ENCODE measurements at places on chromosomes 5 and 9.
A peak's percentile ranks its signal among the peaks of the same experiment; 100 is the strongest.

- DNase-seq, result no peak
Observed at GRCh38 chr5:107469485-107470294, 201.0 kb downstream of the EFNA5 start.

DNA sequence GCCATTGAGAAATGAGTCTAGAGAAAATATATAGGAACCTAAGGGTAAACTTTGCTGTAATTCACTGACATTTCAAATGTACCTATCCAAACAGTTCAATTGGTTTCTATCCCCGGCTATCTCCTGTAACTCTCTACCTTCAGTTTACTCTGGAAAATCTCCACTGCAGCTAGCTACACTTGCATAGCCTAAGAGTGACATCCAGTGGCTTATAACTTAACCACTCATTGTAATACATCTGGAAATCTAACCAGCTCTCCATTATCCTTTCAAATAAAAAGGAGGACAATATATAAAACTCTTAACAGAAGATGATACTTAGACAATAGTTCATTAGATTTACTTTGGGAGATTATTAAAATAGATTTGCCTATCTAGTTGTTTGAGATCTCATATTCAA, 35.3 kb upstream of the SPDL1 start:
- DNase-seq, result no peak

DNA sequence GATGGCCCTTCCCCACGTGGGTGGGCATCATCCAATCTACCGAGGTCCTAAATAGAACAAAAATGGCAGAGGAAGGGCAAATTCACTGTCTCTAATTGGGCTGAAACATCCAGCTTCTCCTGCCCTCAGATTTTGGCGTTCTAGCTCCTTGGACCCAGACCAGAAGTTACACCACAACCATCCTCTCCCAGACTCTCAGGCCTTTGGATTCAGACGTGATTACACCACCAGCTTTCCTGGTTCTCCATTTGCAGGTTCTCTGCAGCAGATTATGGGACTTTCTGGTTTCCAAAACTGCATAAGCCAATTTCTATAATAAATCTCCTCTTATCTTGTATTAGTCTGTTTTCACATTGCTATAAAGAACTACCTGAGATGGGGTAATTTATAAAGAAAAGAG, 73.6 kb upstream of the STARD4 start:
- DNase-seq, result peak; percentile 63

DNA sequence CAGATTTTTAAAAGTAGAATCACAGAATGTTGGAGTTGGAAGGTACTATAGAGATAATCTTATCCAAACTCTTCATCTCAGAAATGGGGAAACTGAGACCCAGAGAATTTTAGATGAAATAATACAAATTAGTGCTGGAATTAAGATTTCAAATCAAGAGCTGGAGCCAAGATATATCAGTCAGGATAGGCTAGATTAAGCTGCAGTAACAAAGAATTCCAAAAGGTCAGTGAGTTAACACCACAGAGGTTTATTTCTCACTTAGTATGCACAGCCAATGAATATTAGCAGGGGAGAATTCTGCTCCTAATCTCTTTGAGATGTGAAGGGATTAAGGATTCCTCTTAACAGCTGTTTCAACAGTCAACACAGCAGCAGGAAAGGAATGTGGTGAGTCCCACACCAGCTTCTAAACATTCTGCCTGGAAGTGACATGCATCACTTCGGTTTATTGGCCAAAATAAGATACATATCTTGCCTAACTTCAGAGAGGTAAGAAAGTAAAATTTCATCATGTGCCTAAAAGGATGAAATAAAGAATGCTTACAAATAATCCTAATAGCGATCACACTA, 136.8 kb downstream of the FRMD3 start:
- no peak for DNase-seq

DNA sequence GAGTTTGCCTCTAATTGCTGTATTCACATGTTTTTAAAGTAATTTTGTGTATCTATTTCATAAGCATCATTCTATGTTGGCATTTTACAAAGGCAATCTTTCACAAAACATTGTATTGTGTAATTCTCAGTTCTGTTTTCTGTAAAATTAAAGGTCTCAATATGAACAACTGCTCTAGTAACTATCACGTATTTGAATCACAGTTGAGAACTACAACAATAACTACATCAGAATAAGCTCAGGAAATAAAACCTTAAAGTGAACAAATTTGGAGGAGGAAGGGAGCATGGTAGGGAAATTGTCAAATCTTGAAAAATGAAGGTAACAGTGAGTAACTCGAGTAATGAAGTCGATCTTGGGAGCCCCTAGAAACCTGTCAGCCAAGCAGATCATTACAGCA, 22.5 kb upstream of the CAMK4 start:
- DNase-seq, result no peak

DNA sequence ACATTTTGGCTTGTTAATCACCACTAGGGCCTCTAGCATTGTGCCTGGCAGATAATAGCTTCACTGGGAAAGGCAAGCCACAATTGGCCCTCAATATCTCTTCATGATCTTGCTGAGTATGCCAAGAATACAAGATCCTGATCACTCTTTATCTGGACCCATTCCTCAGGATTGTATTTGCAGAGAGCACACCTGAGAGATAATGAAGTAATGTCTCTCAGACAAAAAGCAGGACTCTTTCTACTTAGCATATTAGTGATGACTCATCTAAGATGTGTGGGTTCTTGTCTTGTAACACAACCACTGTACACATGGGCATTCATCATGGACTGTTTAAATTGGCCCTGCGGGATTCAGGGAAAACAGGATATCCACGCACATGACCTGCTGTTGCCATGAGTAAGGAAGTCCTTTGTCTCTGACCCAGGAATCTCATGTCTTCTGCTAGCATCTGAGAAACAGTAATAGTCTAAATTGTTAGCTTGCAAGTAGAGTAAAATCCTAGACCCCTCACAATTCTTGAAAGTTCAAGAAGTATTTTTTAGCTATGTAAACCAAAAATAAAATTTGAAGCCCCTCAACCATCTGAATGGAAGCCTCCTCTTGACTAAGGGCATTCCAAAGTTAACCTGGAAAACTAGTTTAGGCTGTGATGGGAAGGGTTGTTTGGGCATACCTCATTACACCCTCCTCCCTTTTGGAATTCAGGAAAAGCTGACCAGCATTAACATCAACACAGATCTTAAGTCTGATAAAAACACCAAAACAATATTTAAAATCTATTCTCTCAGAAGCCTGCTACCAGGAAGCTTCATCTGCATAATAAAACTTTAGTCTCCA, 28.0 kb upstream of the NFIL3 start:
- DNase-seq, result no peak

- DNase-seq, result no peak
Observed at GRCh38 chr9:106076711-106077110, 382.4 kb downstream of the TMEM38B start.

DNA sequence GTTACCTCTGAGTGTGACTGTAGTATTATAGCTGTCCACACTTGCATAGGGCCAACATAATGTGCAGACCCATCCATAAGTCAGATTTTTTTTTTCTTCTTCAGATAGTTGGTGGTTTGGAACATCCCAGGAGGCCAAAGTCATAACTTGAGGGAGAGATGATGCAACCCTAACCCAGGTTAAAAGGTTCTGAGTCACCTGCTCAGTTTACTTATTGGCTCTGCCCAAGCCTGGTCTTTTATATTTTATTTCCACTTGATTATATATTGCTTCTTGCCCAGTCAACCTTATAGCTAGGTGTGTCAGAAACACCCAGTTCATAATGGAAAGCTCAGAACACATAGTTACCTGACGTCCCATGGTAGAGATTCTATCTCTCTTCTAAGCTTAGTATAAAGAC, 113.1 kb upstream of the PCSK1 start:
- no peak for DNase-seq

- no peak for DNase-seq
Observed at GRCh38 chr5:123950701-123951581, 439.0 kb downstream of the CSNK1G3 start.

DNA sequence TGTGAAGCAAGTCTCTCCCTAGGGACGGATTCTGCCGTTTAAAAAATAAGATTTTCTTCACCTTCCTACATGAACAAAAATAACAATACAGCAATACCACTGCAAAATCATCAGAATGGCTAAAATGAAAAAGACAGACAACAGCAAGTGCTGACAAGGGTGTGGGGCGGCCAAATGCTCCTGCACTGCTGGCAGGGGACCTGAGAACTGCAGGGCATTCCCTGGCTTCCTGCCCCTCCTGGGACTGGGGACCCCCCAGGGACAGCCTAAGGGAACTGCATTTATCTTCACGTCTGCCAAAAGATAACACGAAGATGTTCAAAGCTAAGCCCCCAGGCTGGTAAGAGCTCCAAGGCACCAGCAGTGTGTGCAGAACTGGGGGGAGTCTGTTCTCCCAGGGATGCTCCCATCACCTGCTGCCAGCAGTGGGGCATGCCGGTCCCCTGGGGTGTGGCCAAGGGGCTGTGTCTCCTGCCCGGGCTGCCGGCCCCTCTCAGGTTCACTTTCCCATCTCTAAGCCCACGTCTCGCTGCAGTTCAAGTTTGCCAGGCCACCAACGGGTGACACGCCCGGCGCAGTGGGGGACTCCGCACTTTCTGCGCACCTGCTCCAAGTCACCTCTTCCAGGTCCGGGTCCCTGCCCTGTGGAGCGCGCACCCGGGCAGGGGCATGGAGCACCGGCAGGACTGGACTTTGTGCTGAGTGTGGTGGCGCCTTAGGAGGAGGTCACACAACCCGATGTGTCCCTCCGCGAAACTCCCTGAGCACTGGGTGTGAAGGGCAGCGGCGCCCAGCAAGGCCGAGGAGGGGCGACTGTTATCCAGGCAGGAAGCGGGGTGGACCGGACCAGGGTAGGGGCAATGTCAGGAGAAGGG, 4.5 kb upstream of the EGFL7 start:
- no peak for DNase-seq

- DNase-seq, result no peak
Observed at GRCh38 chr9:115362101-115362500, 244.1 kb upstream of the TNC start.

- DNase-seq, result no peak
Observed at GRCh38 chr9:35028341-35028740, 38.8 kb downstream of the DNAJB5 start.

DNA sequence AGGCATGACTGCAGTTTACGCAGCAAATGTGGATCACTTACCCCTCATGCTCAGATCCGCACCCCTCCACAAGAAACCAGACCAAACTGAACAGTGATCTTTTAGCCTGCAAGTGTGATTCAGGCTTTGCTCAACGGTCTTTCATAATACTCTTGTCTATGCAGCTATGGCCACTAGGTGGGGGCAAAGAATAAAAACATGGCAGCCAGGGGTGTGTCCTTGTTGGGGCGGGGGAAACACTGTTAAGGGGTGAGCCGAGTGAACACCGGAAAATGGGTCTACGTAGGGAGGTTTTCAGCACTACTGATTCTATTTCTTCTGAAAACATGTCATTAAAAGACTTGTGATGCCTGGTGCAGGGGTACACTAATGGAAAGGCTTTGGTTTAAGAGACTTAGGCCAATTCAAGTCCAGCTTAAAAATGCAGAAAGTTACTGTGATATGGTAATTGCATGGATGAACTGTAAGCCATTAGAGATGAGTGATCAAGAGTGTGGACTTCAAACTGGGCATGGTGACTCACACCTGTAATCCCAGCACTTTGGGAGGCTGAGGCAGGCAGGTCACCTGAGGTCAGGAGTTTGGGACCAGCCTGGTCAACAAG, 49.9 kb upstream of the GPR151 start:
- DNase-seq, result peak; percentile 61

GRCh38 chr5:132807163-132807838, 5.8 kb upstream of the SOWAHA start:
- no peak for DNase-seq

DNA sequence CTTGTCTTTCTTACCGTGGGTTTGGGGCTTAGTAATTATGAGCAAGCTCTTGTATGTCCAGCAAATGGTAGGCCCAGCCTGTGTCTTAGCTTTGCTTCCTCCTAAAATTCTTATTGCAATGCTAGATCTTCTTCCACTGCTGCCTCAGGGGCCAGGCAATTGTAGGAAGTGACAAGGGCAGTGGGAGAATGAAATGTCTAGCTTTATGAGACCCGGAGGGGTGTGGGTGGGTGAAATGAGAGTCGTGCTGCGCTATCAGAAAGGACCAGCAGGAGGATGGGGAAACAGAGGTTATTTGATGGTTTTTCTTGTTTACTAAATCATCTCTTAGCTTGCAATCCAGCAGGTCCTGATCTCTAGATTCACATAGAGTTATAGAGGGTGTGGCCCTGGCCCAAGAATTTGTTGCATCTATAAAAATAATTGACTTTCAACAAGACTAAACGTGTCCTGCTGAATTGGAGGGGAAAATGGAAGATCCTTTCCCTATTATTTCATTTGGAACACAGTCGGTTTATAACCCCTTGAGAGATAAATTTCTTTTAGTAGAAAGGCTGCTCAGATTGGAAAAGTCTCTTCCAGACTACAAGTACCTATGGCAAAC, 43.7 kb downstream of the ZNF366 start:
- DNase-seq, result no peak

- no peak for DNase-seq
Observed at GRCh38 chr5:101102506-101102905, 199.4 kb upstream of the ST8SIA4 start.

DNA sequence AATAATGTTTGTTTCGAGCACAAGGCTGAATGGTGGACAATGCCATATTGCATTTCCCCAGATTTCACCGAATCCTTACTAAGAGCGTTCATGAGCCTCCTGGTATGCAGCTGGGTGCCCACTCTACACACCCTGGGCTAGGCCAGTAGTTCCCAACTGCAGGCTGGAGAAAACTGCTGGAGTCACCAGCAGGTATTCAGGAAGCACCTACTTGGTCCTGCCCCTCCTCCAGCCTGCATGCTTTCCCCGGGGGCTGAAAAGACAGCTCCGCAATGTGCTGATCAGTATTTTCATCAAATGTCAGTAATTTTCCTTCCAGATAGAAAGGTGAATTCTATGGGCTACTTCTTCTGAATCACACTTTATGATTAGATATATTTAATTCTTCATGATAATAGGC, 34.4 kb downstream of the SRD5A1 start:
- DNase-seq, result no peak

GRCh38 chr5:158765407-158765806, 334.3 kb downstream of the EBF1 start:
- DNase-seq, result no peak

- DNase-seq, result no peak
Observed at GRCh38 chr5:160287378-160288051, 24.8 kb downstream of the CCNJL start.

GRCh38 chr5:108430931-108431608, 49.2 kb upstream of the FBXL17 start:
- no peak for DNase-seq
